ENCODE measurements at places on chromosomes 4 and X. TPM values are rescaled to one million over a fixed set of nuclear protein-coding genes. Genes with fewer than 3 reads are reported as not detected.

GRCh38 chrX:25941087-25941486 lies 197.1 kb upstream of the MAGEB18 start:
- no peak for DNase-seq

- no peak for DNase-seq
Observed at GRCh38 chr4:114691865-114692264, 93.3 kb downstream of the UGT8 start.

DNA sequence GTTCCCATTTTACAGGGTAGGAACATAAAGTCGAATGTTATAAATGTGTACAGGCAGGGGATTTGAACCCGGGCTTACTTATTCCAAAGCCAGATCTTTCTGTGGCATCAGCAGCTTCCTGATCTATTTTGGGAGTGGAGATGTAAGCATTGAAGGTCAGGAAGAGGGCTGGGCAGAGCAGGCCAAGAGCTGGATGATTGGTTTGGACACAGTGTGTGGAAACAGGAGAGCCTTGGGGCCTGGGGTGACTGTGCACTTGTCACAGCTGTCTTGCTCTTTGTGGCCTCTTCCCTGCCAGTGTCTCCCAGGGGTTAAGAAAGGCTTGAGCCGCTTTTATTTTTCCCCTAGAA lies 127.9 kb upstream of the ENPP6 start:
- DNase-seq, result no peak

- DNase-seq, result no peak
Observed at GRCh38 chrX:130770615-130771014, 132.4 kb downstream of the ENOX2 start.

GRCh38 chr4:30924495-30924894 lies 204.3 kb downstream of the PCDH7 start:
- DNase-seq, result no peak

DNA sequence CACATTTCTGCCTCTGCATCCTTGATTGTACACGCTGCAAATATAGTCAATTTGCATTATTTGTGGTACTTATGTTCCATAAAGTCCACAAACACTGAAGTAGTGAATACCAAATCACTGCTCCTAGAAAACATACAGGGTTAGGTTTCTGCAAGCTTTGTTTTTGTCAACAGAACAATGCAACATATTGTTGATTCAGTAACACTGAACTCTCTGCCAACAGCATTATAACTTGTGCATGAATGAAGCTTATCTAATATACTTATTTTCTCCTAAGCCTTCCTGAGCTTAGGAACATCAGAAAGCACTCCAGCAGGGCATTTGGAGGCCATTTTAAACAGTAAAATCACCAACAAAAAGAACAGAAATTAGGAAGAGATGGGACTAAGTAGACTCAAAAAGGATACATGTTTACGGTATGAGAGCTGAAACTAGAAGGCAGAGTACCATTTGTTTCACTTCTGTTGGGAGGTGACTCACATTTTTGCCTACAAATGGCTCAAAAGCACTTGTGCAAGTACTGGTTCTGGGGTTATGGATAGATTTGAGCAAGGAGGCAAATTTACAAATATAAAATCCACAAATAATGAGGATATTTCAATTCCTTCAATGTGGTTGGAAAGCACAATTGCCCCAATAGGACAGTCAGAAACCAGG lies 14.1 kb downstream of the COX18 start:
- DNase-seq, result no peak

DNA sequence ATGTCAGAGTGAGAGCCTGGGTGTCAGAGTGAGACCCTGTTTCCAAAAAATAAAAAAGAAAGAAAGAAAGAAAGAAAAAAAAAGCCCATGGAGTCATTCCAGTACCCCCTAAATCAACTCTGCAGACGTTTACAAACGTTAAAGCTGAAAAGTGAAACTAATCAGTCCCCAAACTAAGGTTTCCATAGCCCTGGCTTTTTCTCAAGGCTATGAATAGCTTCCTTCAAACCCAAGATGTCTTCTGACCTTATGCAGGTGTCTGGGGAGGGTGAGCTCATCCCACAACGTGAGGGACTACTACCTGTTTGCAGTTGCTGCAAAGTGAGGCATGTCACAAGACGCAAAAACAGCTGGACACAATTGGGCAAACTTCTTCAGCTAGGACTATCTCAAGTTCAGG lies 144.0 kb downstream of the SH3KBP1 start:
- DNase-seq, result no peak

The XG gene
- total RNA-seq, result 3.4 TPM

The ADH4 gene
- 4.8 TPM for total RNA-seq

The L1CAM gene
- 2.4 TPM for total RNA-seq

Measured in mesenteric fat pad (tissue), 1 donor.